ENCODE measurements at places on chromosomes 6 and 20. TPM values are rescaled to one million over a fixed set of nuclear protein-coding genes. Genes with fewer than 3 reads are reported as not detected.

The HLA-G gene
- total RNA-seq: not detected

The MLIP gene
- 170 TPM for total RNA-seq

DNA sequence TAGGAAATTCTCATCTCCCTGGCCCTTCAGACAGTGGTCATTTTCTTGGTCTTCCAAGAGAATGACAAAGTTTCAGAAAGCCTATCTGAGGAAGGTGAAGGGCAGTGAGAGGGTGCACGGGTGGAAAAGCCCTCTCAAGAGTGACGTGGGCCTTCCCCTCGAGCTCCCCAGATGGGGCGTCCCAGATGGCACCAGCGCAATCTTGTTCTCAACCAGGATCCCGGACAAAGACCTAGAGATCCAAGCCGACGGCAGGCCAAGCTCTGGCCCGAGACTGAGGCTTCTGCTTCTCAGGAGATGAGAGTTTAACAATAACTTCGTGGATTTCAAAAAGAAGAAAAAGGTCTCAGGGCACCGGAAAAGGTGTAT, 797 bp upstream of the ZNF133 start:
- no peak for DNase-seq

GRCh38 chr20:53738039-53738944, 144.7 kb upstream of the ZNF217 start:
- DNase-seq: peak; percentile 80

DNA sequence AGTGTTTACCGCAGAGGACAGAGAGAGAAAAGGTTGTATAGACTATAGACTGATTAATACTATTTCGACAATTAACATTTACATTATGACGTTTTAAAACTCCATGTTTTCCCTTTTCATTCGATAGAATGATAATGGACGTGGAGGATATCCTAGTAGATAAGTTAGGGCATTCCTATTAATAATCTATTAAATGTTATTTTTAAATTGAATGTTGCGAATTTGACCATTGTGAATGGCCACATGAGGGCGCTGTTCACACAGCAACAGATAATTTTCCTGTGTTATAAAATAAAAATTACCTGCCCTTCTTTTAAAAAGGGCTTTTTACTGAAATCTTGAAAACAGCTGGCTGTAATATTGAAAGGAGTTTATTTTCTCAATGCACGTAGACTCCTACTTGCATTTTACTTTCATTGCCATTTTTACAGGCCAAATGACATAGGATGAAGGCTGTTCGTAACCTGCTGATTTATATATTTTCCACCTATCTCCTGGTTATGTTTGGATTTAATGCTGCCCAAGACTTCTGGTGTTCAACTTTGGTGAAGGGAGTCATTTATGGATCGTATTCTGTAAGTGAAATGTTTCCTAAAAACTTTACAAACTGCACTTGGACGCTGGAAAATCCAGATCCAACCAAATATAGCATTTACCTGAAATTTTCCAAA, 3.3 kb downstream of the ADGRB3 start:
- no peak for DNase-seq

DNA sequence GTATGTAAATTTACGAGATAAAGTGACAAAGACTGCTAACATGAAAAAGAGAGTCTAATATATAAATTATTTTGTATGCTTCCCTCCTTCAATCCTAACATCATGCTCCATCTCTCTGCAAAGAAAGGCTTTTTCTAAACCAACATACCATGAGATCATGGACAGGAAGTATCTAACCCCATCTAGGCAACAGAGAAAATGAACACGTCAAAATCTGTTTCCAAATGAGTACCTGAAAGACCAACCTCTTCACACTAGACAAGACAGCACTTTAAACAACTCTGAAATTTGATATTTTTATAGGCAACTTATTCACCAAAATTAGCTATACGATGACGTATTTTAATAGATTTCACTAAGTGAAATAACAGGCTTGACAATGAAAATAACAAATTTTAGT, 54.6 kb downstream of the MAN1A1 start:
- DNase-seq: no peak

The POM121L2 gene
- total RNA-seq: not detected

The GRM4 gene
- total RNA-seq: not detected

- DNase-seq: no peak
Observed at GRCh38 chr20:33673410-33674293, 576 bp downstream of the NECAB3 start.

The PTCHD4 gene
- 0.51 TPM for total RNA-seq

DNA sequence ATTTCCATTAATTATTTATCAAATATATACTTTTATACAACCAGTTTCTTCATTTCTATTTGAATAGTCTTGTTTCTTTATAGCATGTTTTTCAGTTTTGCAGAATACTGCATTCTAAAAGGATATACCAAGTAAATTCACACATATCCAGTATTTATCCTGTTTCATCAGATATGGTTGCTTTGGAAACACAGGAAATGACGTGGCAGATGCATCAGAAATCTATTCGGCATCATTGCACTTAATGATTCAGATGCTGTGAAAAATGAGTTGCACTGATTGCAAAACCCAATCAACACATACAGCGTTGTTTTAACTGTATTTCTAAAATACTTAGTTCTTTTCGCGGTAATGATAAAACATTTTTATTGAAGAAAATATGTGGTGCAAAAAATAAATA, 594.9 kb downstream of the CDH26 start:
- DNase-seq: no peak

GRCh38 chr6:51913265-51913664, 174.1 kb downstream of the PKHD1 start:
- no peak for DNase-seq

GRCh38 chr6:15755526-15755925, 92.7 kb upstream of the DTNBP1 start:
- DNase-seq: no peak

GRCh38 chr6:10554826-10555225, 33.7 kb downstream of the GCNT2 start:
- DNase-seq: no peak

The SUPT3H gene
- total RNA-seq: 2.5 TPM

- DNase-seq: no peak
Observed at GRCh38 chr6:63945987-63946386, 310.4 kb downstream of the PHF3 start.

The RAET1G gene
- total RNA-seq: 1.6 TPM

GRCh38 chr20:44017211-44017610, 102.6 kb downstream of the TOX2 start:
- no peak for DNase-seq

The SLC22A16 gene
- total RNA-seq: not detected

The DPM1 gene
- 78.1 TPM for total RNA-seq

The XPO5 gene
- 11.8 TPM for total RNA-seq

GRCh38 chr6:12442455-12442854, 152.3 kb downstream of the EDN1 start:
- DNase-seq: no peak

The FAM229B gene
- 44.9 TPM for total RNA-seq

DNA sequence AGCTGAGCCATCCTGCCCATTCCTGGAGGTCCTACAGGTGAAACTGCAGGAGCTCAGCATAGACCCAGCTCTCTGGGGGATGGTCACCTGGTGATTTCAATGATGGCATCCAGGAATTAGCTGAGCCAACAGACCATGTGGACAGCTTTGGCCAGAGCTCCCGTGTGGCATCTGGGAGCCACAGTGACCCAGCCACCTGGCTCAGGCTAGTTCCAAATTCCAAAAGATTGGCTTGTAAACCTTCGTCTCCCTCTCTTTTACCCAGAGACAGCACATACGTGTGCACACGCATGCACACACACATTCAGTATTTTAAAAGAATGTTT, 44.0 kb downstream of the SIRPA start:
- DNase-seq: no peak

- DNase-seq: no peak
Observed at GRCh38 chr6:23282252-23283021, 713.1 kb downstream of the HDGFL1 start.

The TCF21 gene
- 7.5 TPM for total RNA-seq

The CALHM5 gene
- total RNA-seq: 2.3 TPM

The HLA-DRB1 gene
- total RNA-seq: 37.6 TPM

GRCh38 chr6:163790266-163790840, 375.8 kb downstream of the QKI start:
- no peak for DNase-seq

GRCh38 chr20:56347628-56348304, 11.0 kb upstream of the FAM210B start:
- DNase-seq: no peak

- no peak for DNase-seq
Observed at GRCh38 chr6:111959766-111960165, 86.5 kb upstream of the FYN start.

All from right atrium auricular region (tissue), 2 donors.